ENCODE measurements at places on chromosomes 3 and 15. TPM values are rescaled to one million over a fixed set of nuclear protein-coding genes. Genes with fewer than 3 reads are reported as not detected.

Gene PRICKLE2
- total RNA-seq, result 36.3 TPM

Gene PAQR5
- total RNA-seq, result 0.97 TPM

Gene GPR87
- 0.43 TPM for total RNA-seq

Gene SOX2
- not detected for total RNA-seq

Gene MEIS2
- total RNA-seq, result 73.0 TPM

Gene ROPN1
- not detected for total RNA-seq

Gene AP3B2
- 0.64 TPM for total RNA-seq

Gene ZKSCAN7
- total RNA-seq, result 5.8 TPM

Gene ZPLD1
- total RNA-seq, result 0.43 TPM

Gene GABRR3
- total RNA-seq, result not detected

Gene STAC
- 0.32 TPM for total RNA-seq

Gene MEX3B
- 6.4 TPM for total RNA-seq

Gene KCNMB3
- 1.3 TPM for total RNA-seq

Gene SPINK8
- total RNA-seq, result not detected

Gene CCR8
- not detected for total RNA-seq

Gene MED12L
- total RNA-seq, result 0.32 TPM

Gene ST3GAL6
- 5.2 TPM for total RNA-seq

Gene KLHL40
- total RNA-seq, result not detected

Gene KLF13
- 13.8 TPM for total RNA-seq

Gene GATM
- total RNA-seq, result 0.32 TPM

Gene VWA5B2
- not detected for total RNA-seq

Gene LNP1
- total RNA-seq, result 4.2 TPM

Gene ITIH4
- 1.3 TPM for total RNA-seq

Gene HTR3E
- total RNA-seq, result not detected

Gene CPNE9
- total RNA-seq, result not detected

Gene ANKUB1
- total RNA-seq, result not detected

Gene CAMK1
- total RNA-seq, result 27.6 TPM

Gene SYNPR
- total RNA-seq, result not detected

Gene TUSC2
- 17.7 TPM for total RNA-seq

Gene GHSR
- not detected for total RNA-seq

Gene CX3CR1
- not detected for total RNA-seq

Gene P2RY12
- under 0.01 TPM for total RNA-seq

Gene PCYT1A
- total RNA-seq, result 76.3 TPM

Gene ATP2B2
- total RNA-seq, result not detected

Gene PAQR9
- not detected for total RNA-seq

Gene DISP2
- total RNA-seq, result under 0.01 TPM

Gene NOX5
- total RNA-seq, result 0.64 TPM

Gene ZNF620
- 0.86 TPM for total RNA-seq

Gene FRMD5
- 1.3 TPM for total RNA-seq

Gene CHRFAM7A
- total RNA-seq, result under 0.01 TPM

Gene CFAP100
- not detected for total RNA-seq

Gene NEK11
- 7.7 TPM for total RNA-seq

Gene SLC6A20
- not detected for total RNA-seq

Gene DCUN1D1
- 23.2 TPM for total RNA-seq

Gene DPPA2
- not detected for total RNA-seq

Gene ONECUT1
- total RNA-seq, result not detected

Gene DUOXA2
- total RNA-seq, result not detected

Gene CYP11A1
- 0.64 TPM for total RNA-seq

Gene PPM1M
- total RNA-seq, result 19.0 TPM

Gene RBM15B
- 38.0 TPM for total RNA-seq

Gene MORC1
- not detected for total RNA-seq
